ENCODE measurements at places on chromosomes 5 and 9.

GRCh38 chr5:59766427-59767210 is 126.9 kb downstream of the PDE4D start:
- no peak for DNase-seq

DNA sequence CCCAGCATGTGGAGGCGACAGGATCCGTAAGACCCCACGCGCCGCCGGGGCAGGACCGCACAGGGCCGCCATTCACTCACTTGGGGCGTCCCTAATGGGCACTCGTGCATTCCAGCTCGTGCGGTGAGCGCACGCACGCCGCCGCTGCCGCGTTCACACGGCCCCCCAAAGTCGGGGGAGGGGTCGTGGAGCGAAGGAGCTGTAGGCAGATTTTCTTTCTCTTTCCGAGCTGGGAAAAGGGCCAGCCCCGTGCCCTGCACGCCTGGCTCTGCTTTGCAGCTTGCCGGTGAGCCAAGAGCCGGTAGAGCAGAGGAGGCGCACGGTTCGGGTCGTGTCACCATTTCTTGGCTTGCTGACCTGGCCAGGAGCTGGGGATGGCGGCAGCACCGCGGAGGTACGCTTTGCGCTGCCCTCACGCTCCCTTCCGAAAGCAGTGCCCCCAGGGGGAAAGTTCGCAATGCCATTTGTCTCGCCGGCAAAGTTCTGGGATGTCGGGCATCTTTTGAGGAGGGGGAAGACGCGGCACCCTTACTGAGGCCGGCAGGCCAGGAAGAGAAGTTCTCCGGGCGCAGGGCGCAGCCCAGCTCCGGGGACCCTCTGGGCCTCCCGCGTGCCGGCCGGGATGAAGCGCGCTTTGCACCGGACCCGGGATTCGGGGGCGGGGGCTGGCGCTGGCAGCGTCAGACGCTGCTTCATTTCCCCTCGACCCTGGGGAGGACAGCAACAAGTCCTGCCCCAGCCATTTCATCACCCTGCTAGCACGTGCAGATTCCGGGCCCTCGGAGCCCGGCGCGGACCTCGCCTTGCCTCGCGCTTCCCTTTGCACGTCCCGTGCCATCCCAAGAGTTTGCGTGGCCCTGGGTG is 898 bp downstream of the STC2 start:
- DNase-seq = no peak

DNA sequence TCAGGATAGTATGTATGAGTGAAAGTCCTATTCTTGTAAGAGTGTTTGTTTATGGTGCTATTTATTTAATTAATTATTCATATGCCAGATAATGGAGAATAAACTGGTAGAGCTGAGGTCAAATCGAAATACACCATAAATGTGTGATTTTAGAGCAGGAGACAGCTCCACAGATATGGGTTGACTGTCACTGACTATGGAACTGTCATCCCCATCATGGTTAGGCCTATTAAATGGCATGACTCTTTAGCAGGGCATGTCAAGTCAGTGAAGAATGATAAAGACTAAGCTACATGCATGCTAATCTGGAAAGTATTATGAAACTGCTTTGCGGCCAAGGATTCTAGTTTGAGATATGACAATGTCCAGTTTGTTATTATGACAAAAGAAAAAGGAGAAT is 658.6 kb downstream of the ISL1 start:
- DNase-seq = no peak

GRCh38 chr9:5389109-5389732 is 48.5 kb downstream of the PLGRKT start:
- no peak for DNase-seq

- no peak for DNase-seq
Observed at GRCh38 chr9:98327249-98327561, 71.8 kb upstream of the TBC1D2 start.

DNA sequence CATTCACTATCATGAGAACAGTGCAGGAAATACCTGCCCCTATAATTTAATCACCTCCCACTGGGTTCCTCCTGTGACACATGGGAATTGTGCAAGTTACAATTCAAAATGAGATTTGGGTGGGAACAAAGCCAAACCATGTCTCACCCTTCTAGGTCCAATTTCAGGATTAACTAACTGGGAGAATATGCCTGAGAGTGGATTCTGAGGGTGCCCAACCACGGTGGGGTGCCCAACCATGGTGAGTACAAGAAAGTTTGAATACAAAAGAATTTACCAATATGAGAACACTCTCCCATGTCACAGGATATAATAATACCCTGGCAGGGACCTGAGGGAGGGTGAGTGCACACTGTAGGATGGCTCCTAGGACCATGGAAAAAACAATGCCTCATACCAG is 17.2 kb upstream of the GDA start:
- DNase-seq = no peak

- DNase-seq = no peak
Observed at GRCh38 chr9:76445976-76446375, 13.0 kb upstream of the GCNT1 start.
